ENCODE measurements at places on chromosomes 5 and 9.

GRCh38 chr5:149170299-149170698, 29.0 kb downstream of the ABLIM3 start:
- DNase-seq, result no peak

- DNase-seq, result no peak
Observed at GRCh38 chr5:87195616-87196015, 72.1 kb upstream of the RASA1 start.

GRCh38 chr5:139551191-139551889, 9.8 kb upstream of the UBE2D2 start:
- no peak for DNase-seq

GRCh38 chr9:95132366-95133324, 184.9 kb downstream of the FANCC start:
- no peak for DNase-seq

DNA sequence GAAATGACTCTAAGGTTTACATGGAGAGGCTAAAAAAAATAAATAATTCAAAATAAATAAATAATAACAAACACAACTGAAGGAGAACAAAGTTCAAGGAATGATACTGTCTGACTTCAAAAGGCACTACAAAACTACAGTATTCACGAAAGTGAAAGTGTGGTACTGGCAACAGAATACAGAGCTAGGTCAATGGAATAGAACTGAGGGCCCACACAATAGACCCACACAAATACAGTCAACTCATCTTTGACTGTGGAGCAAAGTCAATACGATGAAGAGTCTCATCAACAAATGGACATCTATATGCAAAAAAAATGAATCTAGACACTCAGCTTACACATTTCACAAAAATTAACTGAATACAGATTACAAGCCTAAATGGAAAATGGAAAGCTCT, 75.3 kb downstream of the FBXW11 start:
- DNase-seq, result no peak

DNA sequence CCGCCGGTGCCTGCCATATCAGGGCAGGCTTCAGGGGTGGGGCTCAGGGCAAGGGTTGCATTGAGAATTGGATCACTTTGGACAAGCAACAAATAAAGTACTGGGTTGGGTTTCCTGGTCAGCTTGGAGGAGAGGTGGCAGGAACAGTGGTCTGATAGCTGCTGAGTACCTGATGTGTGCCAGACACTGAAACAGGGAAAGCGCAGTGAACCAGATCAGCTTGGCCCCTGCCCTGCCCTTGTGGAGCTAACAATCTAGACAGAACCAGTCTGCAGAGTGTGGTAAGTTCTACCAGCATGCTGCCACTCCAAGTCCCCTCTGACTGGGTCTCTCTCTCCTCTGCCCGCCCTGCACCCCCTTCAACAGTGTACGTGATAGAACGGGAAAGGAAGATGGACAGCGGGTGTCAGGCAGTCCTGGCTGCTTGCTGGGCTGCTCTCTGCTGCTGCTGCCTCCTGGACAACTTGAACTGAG, 53.4 kb downstream of the CYSTM1 start:
- DNase-seq, result no peak

DNA sequence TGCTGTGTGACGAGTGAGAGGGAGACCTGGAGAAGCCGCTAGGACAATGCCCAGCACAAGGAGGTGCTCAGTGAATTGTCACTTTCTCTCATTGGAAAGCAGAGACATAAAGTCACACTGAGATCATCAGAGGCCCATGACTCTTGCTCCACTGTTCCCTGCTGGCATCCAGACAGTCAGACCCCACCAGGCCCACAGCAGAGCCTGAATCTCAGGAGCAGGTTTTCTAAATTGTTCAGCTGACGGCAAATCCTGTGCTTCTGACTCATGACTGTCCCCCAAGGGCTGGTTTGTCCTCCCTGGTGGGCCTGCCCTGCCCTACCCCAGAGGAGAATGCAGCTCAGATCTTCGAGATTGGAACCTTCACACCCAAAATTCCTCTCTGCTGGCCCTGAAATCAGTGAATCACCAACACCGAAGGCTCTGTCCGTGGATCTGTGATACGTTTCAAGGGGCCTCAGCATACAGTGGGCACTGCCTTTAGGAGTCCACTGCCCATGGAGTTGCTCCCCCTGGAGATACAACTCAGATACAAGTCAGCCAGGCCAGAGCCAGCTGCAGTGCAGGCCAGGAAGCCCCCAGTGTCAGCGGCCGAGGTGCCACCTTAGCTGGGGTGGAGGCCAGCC, 2.7 kb downstream of the PTGES start:
- DNase-seq, result no peak

- DNase-seq, result no peak
Observed at GRCh38 chr9:18447541-18447940, 26.4 kb upstream of the ADAMTSL1 start.

DNA sequence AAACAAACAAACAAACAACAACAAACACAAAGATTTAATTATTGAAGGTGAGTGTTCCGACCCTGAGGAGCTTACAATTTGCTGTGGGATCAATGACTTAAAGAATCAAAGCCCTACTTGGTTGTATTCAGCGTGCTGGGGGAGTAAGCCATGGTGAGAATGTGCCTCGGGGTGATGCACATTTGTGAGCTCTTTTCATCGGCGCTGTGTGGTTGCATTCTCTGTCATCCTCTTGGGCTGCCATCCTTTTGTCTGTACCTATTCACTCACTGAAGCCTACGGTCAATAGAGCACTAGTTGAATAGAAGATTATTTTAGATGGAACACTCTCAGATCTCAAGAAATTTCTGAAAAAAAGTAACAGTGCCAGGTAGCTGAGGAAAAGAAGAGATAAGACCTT, 203.9 kb downstream of the CTNND2 start:
- DNase-seq, result no peak

GRCh38 chr5:81151546-81151945, 81.6 kb upstream of the CKMT2 start:
- no peak for DNase-seq

DNA sequence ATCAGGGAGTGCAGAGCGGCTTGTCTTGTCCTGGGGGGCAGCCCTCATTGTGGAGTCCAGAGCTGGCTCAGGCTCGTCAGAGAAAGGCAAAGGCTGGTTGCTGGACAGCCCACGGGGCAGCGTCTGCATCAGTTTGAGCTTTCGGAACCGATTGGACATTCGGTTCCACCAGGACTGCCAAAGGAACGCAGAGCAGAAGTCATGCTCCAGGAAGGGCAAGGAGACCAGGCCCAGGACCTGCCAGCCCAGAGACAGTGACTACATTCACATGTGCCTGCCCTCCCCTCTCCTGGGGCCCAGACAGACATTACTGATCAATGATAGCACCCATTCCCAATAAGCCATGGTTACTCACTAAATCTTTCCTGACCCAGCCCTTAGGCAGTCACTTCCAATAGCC, 18.1 kb downstream of the ANKS6 start:
- no peak for DNase-seq

GRCh38 chr9:37421914-37422288, 595 bp upstream of the GRHPR start:
- no peak for DNase-seq

- no peak for DNase-seq
Observed at GRCh38 chr5:93967923-93968322, 226.5 kb upstream of the POU5F2 start.

DNA sequence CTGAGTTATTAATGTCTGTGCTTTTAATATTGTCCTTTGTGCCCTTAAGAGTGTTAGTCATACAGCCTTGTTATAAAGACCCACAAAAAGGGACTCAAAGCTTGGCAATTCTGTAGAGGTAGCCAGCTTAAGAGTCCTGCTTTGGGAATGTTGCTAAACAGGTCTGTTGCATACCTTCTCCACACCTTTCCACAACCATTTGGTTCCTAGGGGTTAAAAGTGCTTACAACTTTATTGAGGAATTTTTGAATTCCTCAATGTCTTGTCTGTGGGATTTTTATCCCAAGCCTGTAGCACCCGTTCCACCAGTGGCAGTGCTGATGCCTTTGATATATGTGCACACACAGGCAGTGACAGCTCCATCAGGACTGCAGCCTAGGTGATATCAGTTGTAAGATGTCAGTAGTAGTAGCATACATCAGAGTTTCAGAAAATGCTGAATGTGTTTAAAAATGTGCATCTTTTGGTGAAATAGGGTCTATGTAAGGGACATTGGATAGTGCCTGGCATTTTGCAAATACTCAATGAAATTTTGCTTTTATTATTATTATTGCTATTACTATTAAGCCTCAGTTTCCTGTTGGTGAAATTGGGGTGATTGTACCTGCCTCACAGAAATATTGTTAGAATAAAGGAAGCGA, 68.5 kb downstream of the WWC1 start:
- DNase-seq, result no peak

DNA sequence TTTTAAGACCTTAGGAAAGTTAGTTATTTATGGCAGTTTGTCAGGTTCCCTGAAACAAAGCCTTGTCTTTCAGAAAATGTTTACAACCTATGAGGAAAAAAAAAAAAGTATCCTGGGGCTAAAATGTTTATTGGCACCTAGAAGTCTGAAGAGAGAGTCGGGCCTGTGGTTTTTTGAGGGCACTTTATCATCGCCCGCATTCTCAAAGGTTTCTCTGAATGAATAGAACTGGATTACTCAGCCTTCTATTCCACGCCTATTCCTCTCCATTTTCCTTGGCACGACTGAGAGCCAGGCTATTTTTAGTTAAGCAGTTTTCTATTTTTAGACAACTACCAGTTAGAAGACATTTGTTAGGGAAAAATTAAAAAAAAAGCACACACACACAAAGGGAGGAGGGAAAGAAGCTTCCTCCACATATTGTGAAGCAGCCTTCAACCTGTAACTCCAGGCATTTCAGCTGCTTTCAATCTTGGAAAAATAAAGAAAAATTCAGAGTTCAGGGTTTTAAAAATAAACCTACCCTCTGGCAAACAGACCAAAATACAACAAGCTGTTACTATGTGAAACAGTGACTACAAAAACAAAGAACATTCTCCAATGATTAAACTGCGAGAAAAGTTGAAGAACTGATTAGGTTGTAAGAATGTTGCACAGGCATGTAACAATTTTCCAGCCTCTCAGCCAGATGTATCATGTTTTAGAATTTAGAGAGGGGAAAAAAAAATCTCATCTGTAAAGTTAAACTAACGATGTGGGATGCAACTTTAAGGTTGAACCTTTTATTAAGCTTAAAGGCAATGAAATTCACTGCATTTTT, 97.0 kb downstream of the MEF2C start:
- peak; percentile 48 for DNase-seq

GRCh38 chr9:116008278-116008677, 145.3 kb upstream of the PAPPA start:
- DNase-seq, result no peak

- peak; percentile 34 for DNase-seq
Observed at GRCh38 chr5:1661311-1661710, 137.6 kb upstream of the LPCAT1 start.

DNA sequence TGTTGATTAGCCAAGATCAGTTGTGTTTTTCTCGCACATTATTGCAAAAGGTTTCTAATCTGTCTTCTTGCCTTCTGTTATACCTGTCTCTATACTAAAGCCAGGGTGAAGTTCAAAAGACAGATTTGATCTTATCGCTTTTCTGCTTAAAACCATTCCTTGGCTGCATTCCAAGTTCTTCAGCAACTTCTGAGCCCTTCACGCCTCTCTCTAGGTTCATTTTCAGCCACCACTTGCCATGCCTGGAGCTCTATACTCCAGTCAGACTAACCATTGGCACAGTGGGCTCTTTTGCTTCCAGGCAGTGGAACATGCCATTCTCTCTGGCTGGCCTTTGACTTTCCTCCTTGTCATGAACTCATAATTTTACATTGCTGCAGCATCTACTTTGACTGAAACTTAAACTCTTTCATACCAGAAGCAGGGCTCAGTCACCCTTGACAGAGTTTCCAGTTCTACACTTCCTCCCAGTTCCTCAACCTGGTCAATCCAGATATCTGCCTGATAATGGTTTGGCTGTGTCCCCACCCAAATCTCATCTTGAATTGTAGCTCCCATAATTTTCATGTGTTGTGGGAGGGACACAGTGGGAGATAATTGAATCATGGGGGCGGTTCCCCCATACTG, 114.4 kb downstream of the SLC12A2 start:
- DNase-seq, result no peak

DNA sequence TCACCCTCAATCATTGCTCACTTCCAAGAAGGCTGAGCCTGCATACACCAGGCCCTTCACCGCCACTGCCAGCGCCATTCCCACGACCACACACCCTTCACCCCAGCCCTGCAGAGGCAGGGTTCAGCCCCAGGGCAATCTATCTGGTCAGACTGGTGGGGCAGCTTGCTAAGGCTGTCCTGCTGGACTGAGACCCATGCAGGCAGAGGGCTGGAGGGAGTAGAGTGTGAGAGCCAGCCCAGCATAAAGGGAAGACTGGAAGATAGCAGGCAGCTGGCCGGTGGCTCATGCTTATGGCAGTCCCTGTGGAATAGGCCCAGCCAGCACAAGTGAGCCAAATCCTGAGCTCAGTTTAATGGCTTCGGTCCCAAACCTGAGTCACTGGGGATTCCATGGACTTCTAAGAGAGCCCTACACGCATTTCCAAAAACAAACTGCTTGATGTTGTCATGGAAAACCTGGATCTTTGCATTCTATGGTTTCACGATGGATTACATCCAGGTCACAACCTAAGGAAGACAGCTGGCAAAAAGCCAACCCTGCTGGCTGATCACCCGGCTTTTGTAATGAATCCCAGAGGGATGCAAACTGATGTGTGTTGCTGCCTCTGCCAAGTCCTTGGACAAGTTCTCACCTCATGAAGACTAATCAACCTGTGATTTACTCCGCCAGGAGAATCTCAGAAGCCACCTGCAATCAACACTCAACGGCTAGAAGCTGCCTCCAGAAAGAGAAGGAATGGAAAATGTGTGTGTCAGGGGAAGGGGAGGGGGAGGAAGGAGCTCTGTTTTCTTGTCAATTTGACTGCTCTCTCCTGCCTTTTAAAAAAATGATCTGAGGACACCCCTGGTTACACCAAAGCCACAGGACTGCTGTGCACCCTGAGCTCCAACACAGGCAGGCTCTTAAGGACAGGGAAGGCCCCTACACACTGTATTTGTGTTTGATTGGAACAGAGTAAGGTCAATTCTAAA, 143.6 kb downstream of the LHFPL2 start:
- DNase-seq, result peak; percentile 88

All from right forelimb (tissue), 1 donor.